ENCODE measurements at places on chromosomes 6 and 20.
A peak's percentile ranks its signal among the peaks of the same experiment; 100 is the strongest.

DNA sequence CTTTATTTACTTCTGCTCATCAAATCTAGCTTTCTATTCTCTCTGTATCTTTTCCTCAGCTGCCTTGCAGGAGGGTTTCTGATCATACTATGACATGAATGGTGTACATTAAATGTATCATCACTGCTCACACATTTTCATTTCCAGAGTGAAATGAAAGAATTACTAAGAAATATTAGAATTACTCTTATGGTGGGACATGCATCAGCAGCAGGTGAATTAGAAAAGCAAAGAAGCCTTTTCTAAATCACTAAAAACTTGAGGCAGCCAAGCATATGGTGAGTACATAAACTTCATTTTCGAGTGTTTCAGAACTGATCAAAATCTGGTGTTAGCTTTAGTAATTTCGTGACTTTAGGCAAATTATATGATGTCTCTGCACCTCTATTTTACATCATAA lies 23.6 kb downstream of the IL17A start:
- DNase-seq, result no peak

- peak; percentile 84 for DNase-seq
Observed at GRCh38 chr6:106512048-106512967, 117.0 kb downstream of the RTN4IP1 start.

DNA sequence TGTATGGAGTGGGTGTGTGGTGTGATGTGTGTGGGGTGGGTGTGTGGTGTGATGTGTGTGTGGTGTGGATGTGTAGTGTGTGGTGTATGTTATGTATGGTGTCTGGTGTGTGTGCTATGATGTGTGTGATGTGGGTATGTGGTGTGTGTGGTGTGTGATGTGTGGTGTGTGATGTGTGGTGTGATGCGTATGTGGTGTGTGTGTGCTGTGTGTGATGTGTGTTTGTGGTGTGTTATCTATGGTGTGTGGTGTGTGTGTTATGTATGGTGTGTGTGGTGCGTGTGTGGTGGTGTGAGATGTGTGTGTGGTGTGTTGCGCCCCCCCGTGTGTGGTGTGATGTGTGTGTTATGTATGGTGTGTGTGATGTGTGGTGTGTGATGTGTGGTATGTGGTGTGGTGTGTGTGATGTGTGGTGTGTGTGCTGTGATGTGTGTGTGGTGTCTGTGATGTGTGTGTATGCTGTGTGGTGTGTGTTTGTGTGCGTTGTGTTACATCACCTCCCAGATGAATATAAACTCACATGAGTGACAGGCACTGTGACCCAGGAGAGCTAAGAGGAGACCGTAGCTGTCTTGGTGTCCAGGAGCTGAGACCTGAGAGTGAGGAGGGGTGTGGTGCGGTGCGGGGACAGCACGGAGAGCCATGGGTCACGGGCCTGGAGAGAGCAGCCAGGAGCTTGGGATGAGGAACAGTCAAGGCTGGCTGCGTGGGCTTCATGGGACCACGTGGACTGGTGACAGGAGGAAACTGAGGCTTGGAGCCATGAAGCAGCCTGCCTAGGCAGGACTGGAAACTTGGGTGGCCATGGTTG lies 8.8 kb downstream of the DLGAP4 start:
- DNase-seq, result no peak

- DNase-seq, result no peak
Observed at GRCh38 chr6:113591896-113592827, 265.0 kb upstream of the MARCKS start.

- no peak for DNase-seq
Observed at GRCh38 chr6:18410412-18410811, 23.3 kb downstream of the RNF144B start.

- no peak for DNase-seq
Observed at GRCh38 chr6:7532821-7533220, 8.7 kb upstream of the DSP start.

DNA sequence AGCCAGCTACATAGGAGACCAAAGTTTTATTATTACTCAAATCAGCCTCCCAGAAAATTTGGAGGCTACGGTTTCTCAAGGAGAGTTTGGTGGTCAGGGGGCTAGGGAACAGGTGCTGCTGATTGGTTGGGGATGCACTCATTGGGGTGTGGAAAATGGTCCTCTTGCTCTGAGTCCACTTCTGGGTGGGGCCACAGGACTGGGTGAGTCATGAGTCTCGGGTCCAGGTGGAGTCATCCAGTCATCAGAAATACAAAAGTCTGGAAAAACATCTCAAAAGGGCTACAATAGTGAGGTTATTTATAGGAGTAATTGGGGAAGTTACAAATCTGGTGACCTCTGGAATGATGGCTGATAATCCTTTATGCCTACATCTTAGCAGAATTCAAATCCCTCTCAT lies 54.3 kb upstream of the SLC22A16 start:
- DNase-seq, result no peak

DNA sequence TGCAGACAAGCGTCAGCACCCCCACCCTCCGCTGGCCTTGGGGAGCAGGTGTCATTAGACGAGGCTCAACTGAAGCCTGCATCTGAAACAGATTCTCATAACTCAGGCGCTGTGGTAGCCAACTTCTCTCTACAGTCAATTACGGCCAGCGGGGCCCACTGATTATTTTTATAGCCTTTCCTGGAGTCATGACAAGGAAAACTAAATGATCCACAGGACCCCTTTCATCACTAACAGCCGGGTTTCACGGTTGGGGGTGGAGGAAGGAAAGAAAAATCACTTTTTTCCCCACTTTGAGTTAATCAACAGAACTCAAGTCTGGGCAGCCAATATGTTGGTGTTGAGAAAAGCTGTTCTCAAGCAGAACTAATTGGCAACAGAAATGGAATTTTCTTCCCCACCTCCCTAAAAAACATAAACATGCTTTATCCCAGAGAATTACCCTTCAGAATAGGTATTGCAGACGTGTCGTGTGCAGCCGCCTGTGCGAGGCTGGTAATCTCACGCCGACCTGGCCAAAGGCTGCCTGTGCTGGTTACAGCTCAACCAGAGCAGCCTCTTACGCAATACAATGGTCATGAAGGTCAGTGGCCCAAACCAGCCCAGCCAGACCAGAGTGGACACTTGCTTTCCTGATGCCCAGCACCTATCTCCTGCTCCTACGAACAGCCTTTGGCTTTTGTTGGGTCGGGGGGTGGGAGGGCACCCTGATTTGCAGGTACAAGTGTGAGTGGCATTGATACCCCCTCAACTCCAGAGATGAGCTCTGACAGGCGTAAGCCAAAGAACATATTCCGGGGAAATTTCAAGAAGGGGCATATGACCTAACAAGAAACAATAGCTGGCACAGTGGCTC lies 11.0 kb downstream of the RIPOR3 start:
- no peak for DNase-seq

DNA sequence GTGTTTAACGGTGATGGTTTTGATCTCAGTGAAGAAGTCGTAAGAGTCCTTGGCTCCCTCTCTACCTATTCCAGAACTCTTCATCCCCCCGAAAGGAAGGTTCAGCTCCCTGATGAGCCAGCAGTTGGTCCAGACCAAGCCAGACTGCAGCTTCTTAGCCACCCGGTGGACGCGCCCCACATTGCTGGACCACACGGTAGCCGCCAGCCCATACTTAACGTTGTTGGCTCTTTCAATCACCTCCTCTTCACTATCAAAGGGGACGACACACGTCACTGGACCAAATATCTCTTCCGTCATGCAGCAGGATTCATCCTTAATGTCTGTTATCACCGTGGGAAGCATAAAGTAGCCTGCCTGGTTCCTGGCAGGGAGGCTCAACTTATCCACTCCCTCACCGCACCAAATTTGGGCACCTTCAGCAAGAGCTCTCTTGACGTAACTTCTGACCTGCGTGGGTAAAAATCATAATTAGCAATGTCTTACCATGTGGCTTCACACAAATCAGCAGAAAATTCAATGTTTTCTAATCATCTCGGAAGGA lies 31.4 kb downstream of the ALDH8A1 start:
- DNase-seq, result no peak

- no peak for DNase-seq
Observed at GRCh38 chr6:122770835-122771601, 8.5 kb upstream of the FABP7 start.

GRCh38 chr20:23337312-23337711 lies 13.3 kb upstream of the NXT1 start:
- no peak for DNase-seq

DNA sequence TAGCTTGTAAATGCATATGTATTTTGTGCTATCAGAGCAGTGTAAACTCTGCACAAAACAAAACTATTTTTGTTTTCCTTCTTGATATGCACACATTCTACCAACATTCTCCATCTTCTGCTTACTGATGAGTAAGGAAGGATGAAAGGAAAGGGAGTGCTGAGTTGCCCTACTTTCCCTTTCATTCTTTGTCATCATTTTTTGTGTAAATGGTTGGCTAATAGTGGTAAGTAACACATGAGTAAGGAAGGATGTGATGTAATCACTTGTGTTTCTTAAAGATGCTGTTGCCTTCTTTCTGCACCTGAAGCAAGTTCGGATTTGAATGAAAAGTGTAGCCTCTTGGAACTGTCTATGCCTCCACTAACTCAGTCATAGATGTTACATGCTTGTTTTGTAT lies 4.6 kb upstream of the REV3L start:
- peak; percentile 46 for DNase-seq

DNA sequence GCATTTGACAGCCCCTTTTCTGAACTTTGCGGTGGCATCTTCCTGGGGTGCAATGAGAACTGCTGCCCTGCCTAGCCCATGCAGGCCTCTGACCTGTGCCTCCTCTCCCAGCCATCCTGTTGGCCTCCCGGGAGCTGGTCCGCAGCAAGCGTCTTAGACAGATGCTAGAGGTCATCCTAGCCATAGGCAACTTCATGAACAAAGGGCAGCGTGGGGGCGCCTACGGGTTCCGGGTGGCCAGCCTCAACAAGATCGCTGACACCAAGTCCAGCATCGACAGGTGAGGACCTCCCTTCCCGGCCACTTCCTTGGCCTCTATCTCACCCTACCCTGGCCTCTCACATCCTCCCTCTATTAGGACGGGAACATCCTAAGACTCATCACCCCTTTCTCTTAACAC lies 37.6 kb downstream of the MOCS1 start:
- DNase-seq, result no peak

GRCh38 chr20:6212903-6213302 lies 90.1 kb upstream of the FERMT1 start:
- no peak for DNase-seq

GRCh38 chr6:78781001-78781400 lies 86.3 kb upstream of the IRAK1BP1 start:
- no peak for DNase-seq

- DNase-seq, result no peak
Observed at GRCh38 chr6:12523726-12524125, 192.8 kb upstream of the PHACTR1 start.

DNA sequence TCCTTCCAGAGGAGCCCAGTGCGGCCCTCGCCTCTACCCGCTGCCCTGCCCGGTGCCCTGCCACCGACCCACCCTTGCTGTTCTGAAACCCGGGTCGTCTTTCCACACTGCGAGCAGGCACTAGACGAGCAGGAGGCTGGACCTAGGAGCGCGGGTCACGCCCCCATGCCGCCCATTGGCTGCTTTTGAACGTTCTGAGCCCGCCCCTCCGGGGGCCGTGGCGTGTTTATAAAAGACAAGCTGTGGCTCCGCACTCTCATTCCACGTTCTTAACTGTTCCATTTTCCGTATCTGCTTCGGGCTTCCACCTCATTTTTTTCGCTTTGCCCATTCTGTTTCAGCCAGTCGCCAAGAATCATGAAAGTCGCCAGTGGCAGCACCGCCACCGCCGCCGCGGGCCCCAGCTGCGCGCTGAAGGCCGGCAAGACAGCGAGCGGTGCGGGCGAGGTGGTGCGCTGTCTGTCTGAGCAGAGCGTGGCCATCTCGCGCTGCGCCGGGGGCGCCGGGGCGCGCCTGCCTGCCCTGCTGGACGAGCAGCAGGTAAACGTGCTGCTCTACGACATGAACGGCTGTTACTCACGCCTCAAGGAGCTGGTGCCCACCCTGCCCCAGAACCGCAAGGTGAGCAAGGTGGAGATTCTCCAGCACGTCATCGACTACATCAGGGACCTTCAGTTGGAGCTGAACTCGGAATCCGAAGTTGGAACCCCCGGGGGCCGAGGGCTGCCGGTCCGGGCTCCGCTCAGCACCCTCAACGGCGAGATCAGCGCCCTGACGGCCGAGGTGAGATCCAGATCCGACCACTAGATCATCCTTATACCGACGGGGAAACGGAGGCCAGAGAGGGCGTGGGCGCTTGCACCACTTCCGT lies at the start of gene ID1:
TSS of gene ID1 (plus strand) at position 259 of the 871 bp plus-strand sequence. CDS start at position 358, 99 bp downstream.
- DNase-seq, result peak; percentile 90

- no peak for DNase-seq
Observed at GRCh38 chr6:75349262-75349984, 64.8 kb upstream of the TMEM30A start.

GRCh38 chr20:8801686-8802085 lies 267.2 kb upstream of the PLCB4 start:
- DNase-seq, result no peak

DNA sequence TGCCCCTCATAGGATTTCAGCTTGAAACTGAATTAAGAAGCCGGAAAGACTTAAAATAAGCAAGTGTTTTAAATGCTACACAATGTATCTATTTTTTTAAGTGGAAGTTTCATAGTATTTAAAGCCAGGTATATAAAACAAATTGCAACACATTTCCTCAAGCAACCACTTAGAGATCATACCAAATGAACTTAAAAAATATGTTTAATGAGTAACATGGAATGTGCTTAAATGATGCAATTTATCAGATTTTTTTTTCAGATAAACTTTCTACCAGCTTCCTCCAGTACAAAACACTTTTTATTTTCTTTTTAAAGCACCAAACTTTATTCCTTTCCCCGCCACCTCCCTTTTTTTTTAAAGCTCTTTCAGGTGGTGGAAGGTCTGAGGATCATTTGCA lies 534.3 kb downstream of the BMP2 start:
- no peak for DNase-seq

DNA sequence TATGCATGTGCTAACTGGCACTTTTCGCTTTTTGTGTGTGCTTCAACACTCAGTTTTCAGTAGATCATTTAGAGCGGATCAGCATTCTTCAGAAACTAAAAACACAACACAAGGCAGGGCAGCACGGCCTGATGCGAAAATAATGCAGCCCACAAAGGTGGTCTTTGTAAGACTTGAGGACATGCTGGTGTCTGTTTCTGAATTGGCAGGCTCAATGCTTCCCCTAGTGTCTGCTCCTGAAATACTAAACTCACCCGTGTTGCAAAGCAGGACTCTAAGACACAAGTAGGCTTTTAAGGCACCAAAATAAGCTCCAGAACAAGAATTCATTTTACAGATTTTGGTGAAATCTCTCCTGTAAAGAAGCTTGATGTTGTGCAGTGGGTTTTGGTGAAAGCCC lies 676.5 kb downstream of the TENT5A start:
- no peak for DNase-seq

- DNase-seq, result no peak
Observed at GRCh38 chr6:74362391-74362790, 666.4 kb downstream of the CD109 start.

All from OCI-LY7 (cell line).